CD14-positive monocyte (primary cell): ENCODE measurements at places on chromosomes 1 and 21.

- DNase-seq = no peak
These were observed 958 bp downstream of the LYPLAL1 start for GRCh38 chr1:219174460-219175211.

GRCh38 chr21:31351438-31351837 lies 7.4 kb upstream of the TIAM1 start:
- no peak for DNase-seq

DNA sequence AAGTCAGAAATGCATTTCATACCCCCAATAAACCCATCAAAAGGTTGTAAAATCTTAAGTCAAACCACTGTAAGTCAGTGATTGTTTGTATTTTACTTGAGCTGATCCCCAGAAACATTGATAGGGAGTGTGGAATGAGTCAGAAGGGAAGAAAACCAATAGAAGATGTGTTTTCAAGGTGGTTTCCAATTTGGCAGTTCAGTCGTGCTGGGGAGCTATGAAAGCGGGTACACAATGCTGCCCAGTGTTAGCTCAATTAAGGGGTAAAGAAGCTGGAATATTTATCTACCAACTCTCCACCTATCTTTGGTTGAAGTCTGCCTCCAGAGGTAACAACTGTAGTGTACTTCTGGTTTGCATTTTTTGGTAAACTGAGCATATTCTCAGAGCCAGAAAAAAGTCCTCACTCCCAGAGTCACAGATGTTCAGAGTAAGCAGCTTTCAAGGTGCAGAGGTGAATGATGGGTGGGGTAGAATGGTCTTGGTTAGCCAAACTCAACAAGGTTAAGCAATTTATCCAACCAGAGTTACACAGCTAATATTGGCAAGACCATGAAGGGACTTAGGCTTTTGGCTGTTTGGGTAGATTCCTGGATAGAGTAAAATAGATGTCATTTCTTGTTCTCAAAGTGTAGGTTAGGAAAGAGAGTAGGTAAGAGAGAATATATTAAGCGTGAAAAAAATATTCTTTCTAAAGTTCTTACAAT lies 202.9 kb upstream of the ADGRL2 start:
- DNase-seq = no peak

- no peak for DNase-seq
These were observed 163.6 kb upstream of the C1orf21 start for GRCh38 chr1:184223216-184223615.

DNA sequence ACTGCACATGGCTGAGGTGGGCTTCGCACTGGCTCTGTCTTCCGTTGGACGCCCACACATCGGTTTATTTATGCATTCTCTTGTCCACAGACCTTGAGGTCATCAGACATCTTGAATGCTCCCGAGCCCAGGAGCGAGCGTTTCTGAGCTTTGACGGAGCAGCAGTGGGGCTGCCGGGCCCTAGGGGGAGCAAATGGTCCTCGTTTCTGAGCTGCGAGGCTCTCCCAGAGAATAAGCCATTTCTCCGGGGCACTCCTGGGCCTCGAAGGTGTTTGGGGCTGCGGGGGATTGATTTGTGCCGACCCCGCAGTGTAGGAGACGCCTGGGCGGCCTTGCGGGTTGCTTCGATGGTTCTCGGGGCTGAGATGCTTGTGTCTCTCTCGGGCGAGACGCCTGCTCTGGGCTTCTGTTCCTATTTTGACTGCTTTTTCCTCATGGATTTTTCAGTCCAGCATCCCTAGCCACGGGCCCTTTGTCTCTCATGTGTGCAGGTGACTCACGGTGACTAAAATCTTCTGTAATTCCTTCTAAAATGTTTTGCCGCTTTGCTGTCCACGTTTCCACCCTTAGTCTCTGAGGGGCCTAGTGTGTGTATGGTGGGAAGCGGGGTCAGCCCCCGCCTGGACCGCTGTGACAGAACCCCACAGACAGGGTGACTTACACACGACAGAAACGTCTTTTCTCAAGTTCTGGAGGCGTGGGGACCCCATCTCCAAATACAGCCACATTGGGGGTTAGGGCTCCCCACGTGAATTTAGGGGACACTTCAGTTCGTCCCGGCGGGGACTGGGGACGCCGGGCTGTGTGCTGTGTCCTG lies 62.1 kb downstream of the FAAP20 start:
- peak; percentile 17 for DNase-seq

- peak; percentile 94 for DNase-seq
These were observed 93.8 kb downstream of the LAMC2 start for GRCh38 chr1:183279835-183280234.

DNA sequence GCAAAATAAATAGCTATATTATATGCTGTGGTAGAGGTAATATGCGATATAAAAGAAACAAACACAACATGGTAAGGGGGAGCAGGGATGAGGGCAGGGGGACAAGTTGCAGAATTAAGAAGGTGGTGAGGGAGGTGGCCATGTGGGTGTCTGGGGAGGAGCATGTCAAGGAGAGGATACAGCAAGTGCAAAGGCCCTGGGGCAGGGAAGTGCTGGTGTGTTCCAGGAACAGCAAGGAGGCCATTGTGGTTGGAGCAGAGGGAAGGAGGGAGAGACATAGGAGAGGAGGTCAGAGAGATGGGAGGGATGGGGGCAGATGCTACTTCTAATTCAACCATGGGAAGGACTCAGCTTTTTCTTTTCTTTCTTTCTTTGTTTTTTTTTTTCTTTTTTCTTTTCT lies 161.2 kb upstream of the IGSF21 start:
- no peak for DNase-seq

DNA sequence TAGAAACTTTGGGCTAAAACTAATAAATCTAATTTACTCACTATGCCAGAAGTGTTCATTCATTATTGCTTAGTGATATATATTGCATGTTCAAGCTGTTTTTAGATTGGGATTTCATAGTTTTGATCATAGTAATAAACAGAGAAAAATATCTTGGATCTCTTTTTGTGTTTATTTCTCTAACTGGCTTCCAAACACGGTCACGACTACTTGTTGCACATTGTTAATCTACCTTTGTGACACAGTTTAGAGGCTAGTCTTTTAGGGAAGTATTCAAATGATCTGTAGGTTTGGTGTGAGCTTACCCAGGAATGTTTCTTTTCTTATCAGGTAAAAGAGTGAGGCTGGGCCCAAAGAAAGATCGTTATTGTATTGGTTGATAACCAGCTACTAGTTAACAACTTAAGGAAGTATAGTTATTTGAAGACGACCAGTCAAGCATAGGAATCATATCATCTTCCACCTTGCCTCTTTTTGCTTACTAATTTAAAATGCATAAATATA lies 50.8 kb upstream of the FASLG start:
- DNase-seq = no peak

- peak; percentile 39 for DNase-seq
These were observed 166.9 kb downstream of the TOMM20 start for GRCh38 chr1:234961456-234962339.

GRCh38 chr1:182829285-182829932 lies 9.7 kb upstream of the DHX9 start:
- no peak for DNase-seq

- DNase-seq = no peak
These were observed 91.1 kb upstream of the ZBTB18 start for GRCh38 chr1:243959998-243960397.

GRCh38 chr1:24173638-24174575 lies 13.2 kb downstream of the IFNLR1 start:
- no peak for DNase-seq

- DNase-seq = no peak
These were observed 137.8 kb downstream of the PEX14 start for GRCh38 chr1:10612436-10613160.

- DNase-seq = no peak
These were observed 39.4 kb downstream of the ZP4 start for GRCh38 chr1:237851210-237851845.

DNA sequence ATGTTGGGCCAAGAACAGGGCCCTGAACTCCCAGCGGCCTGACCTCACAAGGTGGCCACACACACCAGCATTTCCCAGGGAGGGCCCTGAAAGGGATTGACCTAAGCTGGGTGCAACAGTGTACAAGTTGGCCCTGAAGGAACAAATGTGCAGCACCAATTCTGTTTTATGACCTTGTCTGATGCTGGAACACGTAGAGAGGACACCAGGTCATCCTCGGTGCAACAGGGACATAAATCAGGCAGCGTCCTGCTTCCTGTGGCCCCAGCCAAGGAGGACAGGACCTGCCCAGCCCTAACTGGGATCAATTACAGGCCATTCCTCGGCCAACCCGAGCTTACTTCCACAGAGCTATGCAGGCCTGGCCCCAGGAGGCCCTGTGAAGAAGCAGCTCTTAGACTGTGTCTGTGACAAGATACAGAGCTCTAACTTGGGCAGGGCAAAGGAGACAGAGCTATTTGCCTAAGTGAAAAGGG lies 12.8 kb upstream of the PHC2 start:
- DNase-seq = no peak

GRCh38 chr1:95067568-95067967 lies 5.2 kb downstream of the ALG14 start:
- DNase-seq = no peak

DNA sequence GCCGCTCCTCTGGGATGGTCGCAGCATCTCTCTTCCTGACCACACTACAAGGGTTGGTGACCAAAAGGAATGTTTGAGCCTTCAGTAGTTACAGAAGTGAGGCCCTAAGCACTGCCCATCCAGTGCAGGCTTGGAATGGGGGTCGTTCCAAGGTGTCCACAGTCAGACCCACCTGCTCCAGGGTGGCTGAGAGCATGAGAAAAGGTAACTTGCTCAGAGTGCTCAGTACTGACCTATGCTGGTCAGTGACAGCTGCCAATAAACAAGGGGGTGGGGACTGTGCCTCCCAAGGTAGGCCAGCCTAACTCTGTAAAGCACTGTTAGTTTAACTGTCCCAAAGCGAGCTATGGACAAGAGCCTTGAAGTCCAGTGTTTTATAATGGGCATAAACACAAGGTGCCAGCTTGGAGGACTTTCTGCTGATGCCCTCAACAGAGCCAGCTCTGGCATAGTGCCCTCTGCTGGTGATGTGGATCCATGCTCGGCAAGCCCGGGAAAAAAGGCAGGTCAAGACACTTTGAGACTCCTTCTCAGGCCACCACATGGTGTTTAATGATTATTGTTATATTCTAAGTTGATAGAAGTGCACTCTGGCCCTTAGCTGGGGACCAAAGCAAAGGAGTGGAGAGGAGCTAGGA lies 78.1 kb upstream of the DNAH14 start:
- peak; percentile 25 for DNase-seq

- DNase-seq = peak; percentile 87
These were observed 7.6 kb downstream of the EFHD2 start for GRCh38 chr1:15417059-15417934.

- no peak for DNase-seq
These were observed 1.5 kb upstream of the SYDE2 start for GRCh38 chr1:85202092-85202863.

DNA sequence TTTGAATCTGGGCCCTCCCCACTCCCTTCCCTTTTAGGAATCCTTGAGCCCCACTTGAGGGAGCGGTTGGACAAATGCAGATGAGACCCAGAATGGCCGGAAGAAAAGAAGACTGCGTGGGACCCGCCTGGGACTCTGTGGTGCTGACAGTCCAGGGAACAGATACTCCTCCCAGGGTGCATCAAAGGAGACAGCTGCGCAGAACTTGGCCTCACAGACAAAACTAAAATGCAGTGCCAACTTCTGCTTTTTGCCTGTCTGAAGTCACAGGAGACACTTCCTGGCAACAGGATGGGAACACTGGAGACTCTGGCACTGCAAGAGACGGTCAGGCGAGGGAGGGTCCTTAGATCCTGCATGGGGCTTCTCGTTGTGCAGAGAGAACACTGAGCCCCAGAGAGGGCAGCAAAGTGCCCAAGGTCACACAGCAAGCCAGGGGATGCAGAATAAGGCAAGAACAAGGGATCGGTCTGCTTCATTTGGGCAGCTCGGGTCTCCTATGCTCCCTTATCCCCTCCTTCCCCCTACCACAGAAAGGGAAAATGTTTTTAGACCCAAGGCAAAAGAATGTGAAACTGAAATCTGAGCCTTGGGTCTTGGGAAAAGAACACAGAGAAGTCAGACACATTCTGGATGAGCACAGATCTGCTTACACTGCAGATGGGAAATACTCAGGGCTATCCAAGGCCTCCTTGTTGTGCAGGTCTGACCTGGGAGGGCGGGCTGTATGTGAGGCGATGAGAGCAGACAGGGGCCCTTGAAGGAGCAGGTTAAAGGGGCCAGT lies 182.4 kb downstream of the TRABD2B start:
- no peak for DNase-seq

DNA sequence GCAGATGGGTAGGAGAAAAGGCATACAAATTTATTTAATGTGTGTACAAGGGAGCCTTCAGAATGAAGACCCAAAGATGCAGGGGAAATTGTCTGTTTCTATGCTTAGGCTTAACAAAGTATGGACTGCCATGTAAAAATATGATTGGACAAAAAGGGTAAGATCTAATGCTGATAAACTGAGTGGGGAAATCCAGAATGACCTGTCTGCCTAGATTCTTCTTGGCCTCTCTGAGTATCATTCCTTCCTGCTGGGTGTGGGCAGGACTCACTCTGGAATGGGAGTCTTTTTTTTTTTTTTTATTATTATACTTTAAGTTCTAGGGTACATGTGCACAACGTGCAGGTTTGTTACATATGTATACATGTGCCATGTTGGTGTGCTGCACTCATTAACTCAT lies 61.0 kb downstream of the IGSF5 start:
- DNase-seq = no peak

DNA sequence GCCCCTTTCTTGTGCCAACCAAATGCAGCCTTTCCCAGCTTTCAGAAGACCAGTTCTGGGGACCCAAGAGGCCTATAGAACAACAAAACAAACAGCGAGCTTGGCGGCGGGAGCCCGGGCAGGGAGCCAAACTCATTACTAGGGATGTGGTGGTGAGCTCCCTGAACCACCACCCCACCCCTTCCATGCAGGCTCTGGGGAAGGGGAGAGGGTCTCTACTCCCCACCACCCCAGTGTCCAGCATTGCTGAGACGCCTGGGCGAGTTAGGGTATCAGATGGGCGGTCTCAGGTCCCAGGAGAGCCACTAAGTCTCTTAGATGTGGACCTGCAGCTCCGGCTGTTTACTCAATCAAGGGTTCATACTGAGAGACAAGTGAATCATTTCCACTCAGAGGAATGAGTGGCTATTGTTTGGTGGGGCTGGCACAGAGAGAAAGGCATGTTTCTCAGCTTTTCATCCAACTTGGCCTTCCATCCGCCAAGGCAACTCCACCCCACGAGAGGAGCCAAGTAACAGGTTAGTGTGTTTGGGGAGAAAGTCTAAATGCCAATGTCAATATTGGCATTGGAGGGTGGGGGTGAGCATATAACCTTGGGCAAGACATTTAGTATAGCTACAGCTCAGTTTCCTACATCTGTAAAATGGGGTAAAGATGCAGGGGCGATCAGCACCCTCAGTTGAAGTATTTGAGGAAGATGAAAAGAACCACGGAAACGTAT lies 40.9 kb downstream of the PLXNA2 start:
- no peak for DNase-seq

GRCh38 chr1:47678464-47678980 lies 240.7 kb downstream of the FOXD2 start:
- DNase-seq = no peak
